ENCODE measurements at places on chromosomes 3 and 15. TPM values are rescaled to one million over a fixed set of nuclear protein-coding genes. Genes with fewer than 3 reads are reported as not detected.

Gene NRG4
- total RNA-seq, result not detected

Gene ESYT3
- 0.34 TPM for total RNA-seq

Gene NMNAT3
- 1.2 TPM for total RNA-seq

Gene SLC22A13
- total RNA-seq, result 0.78 TPM

Gene IL20RB
- total RNA-seq, result 1.5 TPM

Gene GXYLT2
- not detected for total RNA-seq

Gene SLC28A2
- total RNA-seq, result not detected

- H3K36me3 ChIP-seq, result no peaks in the 10 kb centered on the region
- H3K4me3 ChIP-seq, result no peak overlapping the region
- H3K4me1 ChIP-seq, result no peaks in the 10 kb centered on the region
- H3K27ac ChIP-seq, result no peak overlapping the region
- H3K27me3 ChIP-seq, result no peaks in the 10 kb centered on the region
Observed at GRCh38 chr3:94990952-94991705, 928.3 kb downstream of the NSUN3 start.

DNA sequence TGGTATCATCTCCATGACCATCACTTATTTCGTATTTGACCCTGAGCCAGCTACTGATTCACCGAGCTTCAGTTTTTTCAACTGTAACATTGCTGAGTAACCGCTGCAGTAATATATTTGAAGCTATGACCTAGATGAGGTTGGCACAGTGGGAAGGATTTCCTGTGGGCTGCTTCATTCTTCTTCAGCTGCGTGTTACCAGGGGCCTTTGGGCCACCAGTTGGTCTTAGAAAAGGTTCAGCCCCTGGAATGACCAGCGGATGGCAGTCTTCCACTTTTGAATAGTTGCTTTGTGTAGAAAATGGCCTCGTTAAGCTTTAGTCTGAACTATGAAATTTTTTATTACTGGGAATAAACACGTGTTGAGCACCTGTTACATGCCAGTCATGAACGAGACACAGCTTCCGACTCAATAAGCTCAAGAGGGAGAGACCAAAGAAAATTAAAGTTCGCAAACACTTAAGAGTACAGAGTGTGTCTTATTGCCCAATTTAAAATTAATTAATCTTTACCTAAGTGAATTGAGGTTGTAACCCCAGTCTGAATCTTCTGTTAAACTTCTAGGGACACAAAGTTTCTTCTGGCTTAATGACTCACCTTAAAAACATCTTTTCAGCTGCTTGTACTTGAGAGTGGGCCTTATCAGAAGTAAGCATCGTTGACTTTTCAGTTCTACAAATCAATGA is 57.6 kb upstream of the NR2E3 start:
- DNase-seq, result no peak
- H3K27ac ChIP-seq, result no peak overlapping the region
- no peaks in the 10 kb centered on the region for H3K4me1 ChIP-seq
- no peaks in the 10 kb centered on the region for H3K36me3 ChIP-seq
- no peak overlapping the region for H3K4me3 ChIP-seq

DNA sequence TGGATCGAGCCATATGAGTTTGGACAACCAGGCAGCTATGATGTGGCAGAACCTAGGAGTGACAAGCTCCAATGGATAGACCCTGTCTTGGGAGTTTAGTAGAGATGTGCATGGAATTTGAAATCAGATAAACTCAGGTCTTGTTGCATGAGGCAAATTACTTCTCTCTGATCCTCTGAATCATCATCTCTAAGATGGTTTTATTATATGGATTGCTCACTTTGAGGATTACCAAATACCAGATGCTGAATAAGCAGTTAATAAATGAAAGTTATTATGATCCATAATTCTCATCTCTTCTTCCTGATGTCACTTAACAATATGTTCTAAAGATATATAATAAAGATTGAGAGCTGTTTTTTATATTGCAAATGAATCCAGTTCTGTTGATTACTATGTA is 622.2 kb downstream of the NTRK3 start:
- no peaks in the 10 kb centered on the region for H3K4me1 ChIP-seq
- no peak overlapping the region for H3K27ac ChIP-seq
- DNase-seq, result no peak
- H3K4me3 ChIP-seq, result no peak overlapping the region

- H3K4me3 ChIP-seq, result peak overlapping the region; percentile 62
- H3K4me1 ChIP-seq, result peaks cover 67% of the 10 kb centered on the region
- H3K27me3 ChIP-seq, result no peaks in the 10 kb centered on the region
- H3K36me3 ChIP-seq, result no peaks in the 10 kb centered on the region
- H3K27ac ChIP-seq, result peak overlapping the region; percentile 96
Observed at GRCh38 chr15:60800299-60801072, 321.5 kb upstream of the ICE2 start.

GRCh38 chr3:73581134-73581846 is 43.5 kb downstream of the PDZRN3 start:
- no peaks in the 10 kb centered on the region for H3K36me3 ChIP-seq
- H3K27ac ChIP-seq, result no peak overlapping the region
- H3K27me3 ChIP-seq, result no peaks in the 10 kb centered on the region
- no peak for DNase-seq
- no peaks in the 10 kb centered on the region for H3K4me1 ChIP-seq

DNA sequence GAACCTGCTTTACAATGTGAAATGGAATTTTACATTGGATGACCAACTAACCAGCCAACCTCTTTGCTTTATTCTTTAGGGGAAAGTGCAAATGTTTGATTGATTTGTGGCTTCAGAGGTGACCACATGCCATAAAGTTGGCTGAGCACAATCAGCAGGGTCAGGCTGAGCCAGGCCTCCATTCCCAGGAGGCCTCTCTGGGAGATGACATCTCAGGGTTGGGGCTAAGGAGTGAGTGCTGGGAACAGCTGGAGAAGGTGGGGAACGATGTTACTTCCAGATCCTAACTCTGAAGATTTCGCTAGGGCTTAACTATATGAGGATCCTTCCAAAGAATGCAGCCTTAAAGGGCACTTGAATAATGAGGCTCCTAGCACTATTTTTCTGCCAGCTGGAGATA is 131.7 kb downstream of the ATP10A start:
- H3K4me1 ChIP-seq, result peaks cover 4% of the 10 kb centered on the region
- H3K27me3 ChIP-seq, result no peaks in the 10 kb centered on the region
- no peak overlapping the region for H3K4me3 ChIP-seq
- H3K27ac ChIP-seq, result no peak overlapping the region
